Endothelial cell (in vitro differentiated cells): ENCODE measurements at places on chromosomes 1 and 21. TPM values are rescaled to one million over a fixed set of nuclear protein-coding genes. Genes with fewer than 3 reads are reported as not detected.

DNA sequence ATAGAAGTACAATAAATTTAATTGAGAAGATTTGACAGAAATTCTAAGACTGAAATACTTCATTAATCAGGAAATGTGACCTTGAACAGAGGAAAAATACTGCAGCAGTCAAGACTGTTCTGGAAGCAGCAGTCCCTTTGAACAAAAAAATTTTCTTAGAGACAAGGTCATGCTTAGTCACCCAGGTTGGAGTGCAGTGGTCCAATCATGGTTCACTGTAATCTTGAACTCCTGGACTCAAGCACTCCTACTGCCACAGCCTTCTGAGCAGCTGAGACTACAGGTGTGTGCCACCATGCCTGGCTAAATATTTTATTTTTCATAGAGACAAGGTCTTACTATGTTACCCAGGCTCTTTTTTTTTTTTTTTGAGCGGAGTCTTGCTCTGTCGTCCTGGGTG is 1.9 kb upstream of the CCDC30 start:
- no peak overlapping the region for H3K4me3 ChIP-seq
- no peak for DNase-seq
- H3K4me1 ChIP-seq = peaks cover 22% of the 10 kb centered on the region
- no peak overlapping the region for H3K27ac ChIP-seq
- H3K36me3 ChIP-seq = no peaks in the 10 kb centered on the region
- peaks cover 12% of the 10 kb centered on the region for H3K27me3 ChIP-seq

DNA sequence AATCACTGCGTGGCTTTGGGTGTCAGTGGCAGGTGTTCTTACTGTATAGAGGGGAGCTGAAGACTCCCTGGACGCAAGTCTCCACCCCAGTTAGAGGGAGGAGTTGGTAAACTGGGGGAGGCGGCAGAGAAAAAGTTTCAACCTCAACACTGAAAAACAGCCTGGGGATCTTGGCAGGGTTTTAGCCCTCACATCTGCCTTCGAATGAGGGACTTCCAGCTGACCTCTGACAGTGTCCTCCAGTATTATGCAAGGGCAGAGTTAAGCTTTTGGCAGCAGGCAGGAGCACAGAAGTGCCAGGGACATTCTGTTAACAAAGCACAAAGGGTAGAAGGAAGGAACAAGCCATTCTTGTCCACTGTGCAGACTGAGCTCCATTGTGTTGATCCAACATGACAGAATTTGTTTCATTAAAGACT is 41.2 kb upstream of the RAB4A start:
- peaks cover 3% of the 10 kb centered on the region for H3K27me3 ChIP-seq
- H3K36me3 ChIP-seq = no peaks in the 10 kb centered on the region
- no peak for DNase-seq
- peaks cover 34% of the 10 kb centered on the region for H3K4me1 ChIP-seq

DNA sequence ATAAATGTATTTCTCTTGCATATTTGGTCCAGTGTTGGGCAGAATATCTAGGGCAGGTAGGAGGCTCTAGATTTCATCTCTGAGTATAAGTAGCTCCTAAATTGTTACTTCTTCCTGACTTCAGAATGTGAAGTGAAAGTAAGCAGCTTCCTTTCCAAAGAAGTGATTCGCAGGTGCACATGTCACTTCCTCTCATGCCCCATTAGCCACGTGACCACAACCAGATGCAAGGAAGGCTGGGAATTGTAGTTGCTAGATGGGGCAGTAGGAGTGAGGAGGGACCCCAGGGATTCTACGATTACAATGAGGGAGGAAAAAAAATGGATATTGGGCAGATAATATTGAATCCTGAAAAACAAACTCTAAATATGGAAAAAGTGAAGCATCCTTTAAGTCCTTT is 113.2 kb upstream of the CYYR1 start:
- H3K27ac ChIP-seq = no peak overlapping the region
- no peaks in the 10 kb centered on the region for H3K36me3 ChIP-seq
- H3K27me3 ChIP-seq = peaks cover 2% of the 10 kb centered on the region
- no peak overlapping the region for H3K4me3 ChIP-seq
- no peak for DNase-seq

DNA sequence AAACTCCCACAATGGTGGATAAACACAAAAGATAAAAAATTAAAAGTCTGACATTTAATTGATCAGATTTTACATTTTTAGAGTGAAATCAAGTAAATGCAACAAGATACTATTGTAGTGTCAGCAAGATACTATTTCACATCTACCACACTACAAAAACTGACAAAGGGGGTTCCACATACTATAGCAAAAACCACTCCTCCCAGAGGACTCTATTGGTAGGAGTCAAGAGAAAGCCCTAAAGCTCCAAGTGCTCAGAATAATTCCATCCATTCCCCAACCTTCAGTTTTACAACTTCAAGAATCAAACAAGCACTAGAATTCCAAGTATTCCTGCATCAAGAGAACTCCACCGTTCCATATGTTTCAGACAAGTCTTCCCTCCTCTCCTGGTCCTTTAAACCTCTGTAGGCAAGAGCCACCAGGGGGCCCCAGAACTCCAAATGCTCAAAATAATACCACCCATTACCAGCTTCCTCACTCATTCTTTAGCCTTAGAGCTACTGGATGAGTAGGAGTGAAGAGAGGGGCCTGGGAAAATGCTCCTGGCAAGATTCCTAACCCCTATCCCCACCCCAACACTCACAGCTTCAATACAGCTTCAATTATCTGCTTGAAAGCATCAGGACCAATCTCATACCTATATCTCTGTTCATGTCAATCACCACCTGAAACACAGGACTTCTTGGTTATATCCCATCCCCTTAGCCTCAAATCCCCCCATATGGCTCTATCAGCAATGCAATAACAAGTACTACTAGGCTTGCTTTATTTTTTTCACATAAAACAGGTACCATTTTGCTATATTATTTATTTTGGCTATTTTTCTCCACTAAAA is 9.9 kb downstream of the TOR1AIP2 start:
- H3K4me3 ChIP-seq = peak overlapping the region; percentile 38
- H3K4me1 ChIP-seq = peaks cover 9% of the 10 kb centered on the region
- H3K27ac ChIP-seq = peak overlapping the region; percentile 39
- peak; percentile 61 for DNase-seq

GBP7 gene
- total RNA-seq = 0.69 TPM

FBLIM1 gene
- total RNA-seq = 198 TPM

CFAP410 gene
- total RNA-seq = 12.2 TPM
